ENCODE measurements at places on chromosomes 6 and 20. TPM values are rescaled to one million over a fixed set of nuclear protein-coding genes. Genes with fewer than 3 reads are reported as not detected.

DNA sequence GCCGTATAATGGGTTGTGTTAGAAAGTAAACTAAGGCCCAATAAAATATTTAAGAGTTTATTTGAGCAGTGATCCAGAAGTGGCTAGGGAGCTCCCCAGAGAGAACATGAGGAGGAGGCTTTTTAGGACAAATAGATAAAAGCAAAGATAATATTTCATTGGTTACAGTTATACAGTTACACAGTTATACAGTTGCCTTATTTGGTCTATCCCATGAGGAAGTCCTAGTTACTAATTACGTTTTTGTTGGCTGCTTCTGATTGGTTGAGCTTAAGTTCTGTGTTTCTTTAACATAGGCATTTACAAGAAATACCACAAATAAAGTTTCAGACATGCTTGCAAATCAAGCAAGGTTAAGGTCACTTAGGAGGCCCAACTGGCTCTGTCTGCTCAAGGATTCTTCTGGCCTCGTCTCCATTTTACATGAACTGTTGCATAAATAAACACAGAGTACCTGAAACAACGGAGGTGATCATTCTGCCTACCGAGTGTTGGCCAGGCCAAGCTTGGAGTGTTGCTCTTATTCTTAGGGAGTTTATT is 7.0 kb downstream of the UBD start:
- H3K36me3 ChIP-seq, result no peaks in the 10 kb centered on the region
- H3K27ac ChIP-seq, result no peak overlapping the region
- H3K4me1 ChIP-seq, result peaks cover 9% of the 10 kb centered on the region
- no peak overlapping the region for H3K4me3 ChIP-seq

DNA sequence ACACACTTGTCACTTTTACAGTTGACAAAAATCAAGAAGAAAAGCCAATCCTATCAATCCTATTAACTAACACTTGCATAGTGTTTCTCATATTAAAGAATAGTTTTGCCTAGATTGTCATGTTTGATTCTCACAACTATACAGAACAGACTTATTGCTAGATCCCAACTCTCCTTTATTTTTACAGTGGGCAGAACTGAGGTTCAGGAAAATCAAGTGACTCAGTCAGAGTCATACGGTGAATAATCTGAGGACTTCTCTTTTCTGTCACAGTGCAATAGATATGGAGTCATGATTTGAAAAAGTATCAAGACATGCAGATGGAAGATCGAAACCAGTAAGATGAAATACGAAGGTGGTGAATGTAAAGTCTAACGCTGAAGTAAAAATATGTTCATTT is 195.1 kb upstream of the CITED2 start:
- DNase-seq, result no peak
- H3K4me3 ChIP-seq, result no peak overlapping the region
- no peak overlapping the region for H3K27ac ChIP-seq
- H3K36me3 ChIP-seq, result no peaks in the 10 kb centered on the region
- H3K4me1 ChIP-seq, result no peaks in the 10 kb centered on the region
- no peaks in the 10 kb centered on the region for H3K27me3 ChIP-seq

- no peaks in the 10 kb centered on the region for H3K4me1 ChIP-seq
- no peaks in the 10 kb centered on the region for H3K27me3 ChIP-seq
- H3K27ac ChIP-seq, result no peak overlapping the region
- no peaks in the 10 kb centered on the region for H3K36me3 ChIP-seq
These were observed 255.3 kb downstream of the CD83 start for GRCh38 chr6:14372734-14373489.

DNA sequence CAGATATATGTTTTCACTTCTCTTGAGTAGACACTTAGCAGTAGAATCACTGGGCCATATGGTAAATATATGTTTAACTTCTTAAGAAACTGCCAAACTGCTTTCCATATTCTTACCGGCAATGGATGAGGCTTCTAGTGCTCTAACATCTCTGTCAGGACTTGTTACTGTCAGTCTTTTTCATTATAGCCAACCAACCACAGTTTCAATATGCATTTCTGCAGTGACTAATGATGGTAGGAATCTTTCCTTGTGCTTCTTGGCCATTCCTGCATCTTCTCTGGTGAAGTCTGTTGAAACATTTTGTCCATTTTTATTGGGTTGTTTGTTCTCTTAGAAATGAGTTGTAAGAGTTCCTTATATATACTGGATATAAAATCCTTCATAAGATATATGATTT is 66.0 kb upstream of the SYNDIG1 start:
- no peaks in the 10 kb centered on the region for H3K4me1 ChIP-seq
- no peaks in the 10 kb centered on the region for H3K36me3 ChIP-seq
- DNase-seq, result no peak
- no peak overlapping the region for H3K4me3 ChIP-seq

DNA sequence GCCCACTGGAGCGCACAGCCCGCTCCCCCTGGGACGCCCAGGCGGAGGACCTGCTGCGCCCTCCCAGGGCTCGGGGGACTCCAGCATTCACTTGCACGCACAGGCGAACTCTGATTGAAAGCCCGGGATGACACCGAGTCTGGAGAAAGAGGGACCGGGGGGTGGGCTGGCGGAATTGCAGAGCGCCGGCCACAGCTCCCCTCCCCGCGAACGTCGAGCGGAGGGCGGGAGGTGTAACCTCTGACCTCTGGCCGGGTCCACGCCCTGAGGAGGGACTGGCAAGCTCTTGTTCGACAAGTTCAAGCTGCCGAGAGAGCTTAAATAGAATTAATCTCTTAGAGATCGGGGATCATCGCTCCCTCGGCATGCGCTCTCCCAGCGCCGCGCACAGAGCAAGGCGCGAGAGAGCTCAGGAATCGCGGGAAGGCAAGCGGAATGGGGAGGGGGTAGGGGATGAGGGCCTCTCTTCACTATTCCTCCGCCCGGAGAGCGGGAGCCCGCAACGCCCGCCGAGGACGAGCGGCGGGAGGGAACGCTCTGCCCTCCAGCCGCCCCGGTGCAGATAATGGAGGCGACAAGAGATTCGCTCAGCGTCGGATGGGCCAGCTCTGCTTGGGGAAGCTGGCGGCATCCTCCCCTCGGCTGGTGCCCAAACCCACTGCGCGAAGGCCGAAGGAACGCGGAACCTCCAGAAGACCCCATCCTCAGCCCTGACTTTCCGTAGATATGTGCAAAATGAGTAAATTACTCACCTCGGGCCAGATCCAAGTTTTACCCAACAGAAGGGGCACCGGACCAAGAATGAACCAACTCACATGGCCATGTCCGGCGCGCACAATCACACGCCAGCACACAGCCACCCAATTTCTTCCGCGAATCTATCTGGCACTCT is 761 bp upstream of the NR2E1 start:
- H3K4me1 ChIP-seq, result peaks cover 41% of the 10 kb centered on the region
- no peak for DNase-seq
- peak overlapping the region; percentile 19 for H3K4me3 ChIP-seq
- peaks cover 97% of the 10 kb centered on the region for H3K27me3 ChIP-seq

GRCh38 chr6:149862922-149863697 is 1.0 kb downstream of the LRP11 start:
- no peaks in the 10 kb centered on the region for H3K36me3 ChIP-seq
- peak overlapping the region; percentile 87 for H3K27ac ChIP-seq
- H3K4me1 ChIP-seq, result peaks cover 3% of the 10 kb centered on the region
- H3K27me3 ChIP-seq, result no peaks in the 10 kb centered on the region

The VEGFA gene
- 129 TPM for polyA plus RNA-seq

GRCh38 chr20:63628246-63628975 is 1.5 kb upstream of the GMEB2 start:
- H3K4me3 ChIP-seq, result peak overlapping the region; percentile 86
- H3K27ac ChIP-seq, result no peak overlapping the region

The SCRT2 gene
- polyA plus RNA-seq, result not detected

GRCh38 chr6:10720265-10720959 is 2.5 kb upstream of the TMEM14C start:
- no peaks in the 10 kb centered on the region for H3K36me3 ChIP-seq
- peak overlapping the region; percentile 60 for H3K27ac ChIP-seq
- no peaks in the 10 kb centered on the region for H3K27me3 ChIP-seq
- DNase-seq, result peak; percentile 38
- peak overlapping the region; percentile 67 for H3K4me3 ChIP-seq

- no peaks in the 10 kb centered on the region for H3K36me3 ChIP-seq
- H3K27me3 ChIP-seq, result no peaks in the 10 kb centered on the region
- no peaks in the 10 kb centered on the region for H3K4me1 ChIP-seq
- no peak overlapping the region for H3K4me3 ChIP-seq
These were observed 142.6 kb downstream of the ARHGAP18 start for GRCh38 chr6:129567374-129567773.

DNA sequence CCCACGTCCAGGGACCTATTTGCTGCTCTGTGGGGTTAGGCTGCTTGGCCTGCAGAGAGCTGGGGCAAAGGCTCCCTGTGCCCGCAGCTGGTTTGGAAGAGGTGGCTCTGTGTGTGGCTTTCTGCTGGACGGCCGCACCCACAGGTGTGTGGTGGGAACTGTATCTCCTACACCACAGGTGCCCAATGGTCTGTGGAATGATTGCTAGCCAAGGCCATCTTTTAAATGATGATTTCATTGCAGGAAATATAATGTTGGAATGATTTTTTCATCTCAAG is 178.4 kb downstream of the DLL1 start:
- no peaks in the 10 kb centered on the region for H3K36me3 ChIP-seq
- no peaks in the 10 kb centered on the region for H3K4me1 ChIP-seq
- no peaks in the 10 kb centered on the region for H3K27me3 ChIP-seq
- no peak overlapping the region for H3K27ac ChIP-seq

The DOK5 gene
- polyA plus RNA-seq, result 1.4 TPM

DNA sequence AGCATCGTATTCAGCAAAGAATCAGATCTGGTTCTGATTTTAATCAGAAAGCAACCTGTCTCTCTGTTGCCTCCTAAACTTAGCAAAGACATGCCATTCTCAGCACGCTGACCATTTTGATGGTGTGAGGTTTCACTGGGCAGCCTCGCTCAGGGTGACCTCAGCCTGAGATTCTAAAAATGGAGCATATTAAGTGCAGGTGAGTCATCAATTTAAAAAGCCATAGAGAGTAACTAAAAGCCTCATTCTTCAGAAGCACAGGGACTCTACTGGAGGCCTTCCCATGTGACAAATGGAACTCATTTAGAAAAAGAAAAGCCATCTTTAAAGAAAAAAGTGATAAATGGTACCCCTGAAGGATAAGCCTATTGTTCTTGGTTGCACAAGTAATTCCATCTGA is 91.3 kb downstream of the FILIP1 start:
- H3K36me3 ChIP-seq, result no peaks in the 10 kb centered on the region
- peak; percentile 2 for DNase-seq
- H3K27me3 ChIP-seq, result no peaks in the 10 kb centered on the region

GRCh38 chr20:5469111-5469510 is 152.4 kb upstream of the PROKR2 start:
- no peak overlapping the region for H3K4me3 ChIP-seq
- no peaks in the 10 kb centered on the region for H3K36me3 ChIP-seq
- DNase-seq, result no peak
- no peaks in the 10 kb centered on the region for H3K4me1 ChIP-seq
- H3K27me3 ChIP-seq, result no peaks in the 10 kb centered on the region

GRCh38 chr6:165218829-165219228 is 90.6 kb downstream of the C6orf118 start:
- peaks cover 6% of the 10 kb centered on the region for H3K27me3 ChIP-seq
- H3K4me1 ChIP-seq, result no peaks in the 10 kb centered on the region
- no peak overlapping the region for H3K27ac ChIP-seq
- no peak overlapping the region for H3K4me3 ChIP-seq

GRCh38 chr20:62958388-62959100 is 6.0 kb downstream of the SLC17A9 start:
- H3K4me1 ChIP-seq, result peaks cover 10% of the 10 kb centered on the region
- H3K4me3 ChIP-seq, result no peak overlapping the region

- no peaks in the 10 kb centered on the region for H3K36me3 ChIP-seq
- DNase-seq, result no peak
- H3K4me1 ChIP-seq, result no peaks in the 10 kb centered on the region
- no peak overlapping the region for H3K27ac ChIP-seq
- no peaks in the 10 kb centered on the region for H3K27me3 ChIP-seq
- H3K4me3 ChIP-seq, result no peak overlapping the region
These were observed 132.4 kb upstream of the RNF217 start for GRCh38 chr6:124829822-124830221.

GRCh38 chr6:156423829-156424228 is 353.3 kb upstream of the ARID1B start:
- H3K4me3 ChIP-seq, result no peak overlapping the region
- no peaks in the 10 kb centered on the region for H3K4me1 ChIP-seq
- no peak for DNase-seq
- H3K27ac ChIP-seq, result no peak overlapping the region

GRCh38 chr6:111727802-111728201 is 122.1 kb upstream of the TRAF3IP2 start:
- no peaks in the 10 kb centered on the region for H3K36me3 ChIP-seq
- peaks cover under 1% of the 10 kb centered on the region for H3K4me1 ChIP-seq
- no peak overlapping the region for H3K27ac ChIP-seq
- H3K4me3 ChIP-seq, result no peak overlapping the region
- no peaks in the 10 kb centered on the region for H3K27me3 ChIP-seq

The RGS17 gene
- 0.10 TPM for polyA plus RNA-seq

DNA sequence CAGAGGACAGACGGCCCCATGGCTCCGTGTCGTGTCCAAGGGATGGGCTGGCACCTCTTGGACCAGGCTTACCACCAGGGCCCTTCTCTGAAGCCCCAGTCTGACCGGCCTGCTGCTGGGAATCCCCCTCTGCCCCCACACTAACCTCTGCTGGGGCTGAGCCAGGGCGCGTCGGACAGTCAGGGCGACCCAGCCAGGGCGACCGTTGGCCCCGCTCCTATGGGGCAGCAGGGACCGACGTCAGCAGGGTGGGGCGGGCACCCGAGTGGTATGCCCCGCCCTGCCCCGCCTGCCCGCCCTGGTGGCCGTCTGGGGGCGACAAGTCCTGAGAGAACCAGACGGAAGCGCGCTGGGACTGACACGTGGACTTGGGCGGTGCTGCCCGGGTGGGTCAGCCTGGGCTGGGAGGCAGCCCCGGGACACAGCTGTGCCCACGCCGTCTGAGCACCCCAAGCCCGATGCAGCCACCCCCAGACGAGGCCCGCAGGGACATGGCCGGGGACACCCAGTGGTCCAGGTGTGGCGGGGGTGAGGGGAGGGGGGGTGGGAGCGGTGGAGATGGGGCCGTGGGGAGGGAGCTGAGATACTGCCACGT is at the start of gene SLC17A9:
TSS of gene SLC17A9 (plus strand) at position 337 of the 595 bp plus-strand sequence. CDS start at position 459, 122 bp downstream.
- H3K36me3 ChIP-seq, result peaks cover 10% of the 10 kb centered on the region
- peaks cover 9% of the 10 kb centered on the region for H3K4me1 ChIP-seq
- peak within 1 kb of the TSS; percentile 48 for H3K4me3 ChIP-seq

- H3K27ac ChIP-seq, result no peak overlapping the region
- no peak overlapping the region for H3K4me3 ChIP-seq
- peaks cover 14% of the 10 kb centered on the region for H3K4me1 ChIP-seq
- no peak for DNase-seq
- H3K36me3 ChIP-seq, result no peaks in the 10 kb centered on the region
These were observed 113.5 kb downstream of the JARID2 start for GRCh38 chr6:15359335-15359862.

- H3K4me1 ChIP-seq, result peaks cover 10% of the 10 kb centered on the region
- peak overlapping the region; percentile 55 for H3K27ac ChIP-seq
- no peak for DNase-seq
- no peaks in the 10 kb centered on the region for H3K27me3 ChIP-seq
- no peak overlapping the region for H3K4me3 ChIP-seq
These were observed 602 bp upstream of the HLA-DPB1 start for GRCh38 chr6:33075208-33075567.

DNA sequence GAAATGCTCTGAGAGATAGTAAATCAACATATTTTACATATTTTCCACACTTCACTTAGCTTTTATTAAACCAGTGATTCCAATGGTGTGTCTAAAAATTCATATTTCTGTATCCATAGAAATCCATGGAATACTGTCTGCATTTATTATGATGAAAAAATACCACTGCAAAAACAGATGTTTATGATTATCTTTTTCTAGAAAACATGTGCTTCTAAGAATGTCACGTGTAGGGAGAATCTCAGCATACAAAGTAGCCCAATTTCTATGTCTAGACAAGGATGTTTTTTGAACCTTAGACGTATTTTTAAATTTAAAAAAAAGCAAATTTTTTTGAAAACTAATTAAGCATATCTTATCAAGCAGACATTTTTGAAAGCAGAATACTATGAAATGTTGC is 622.4 kb downstream of the TENT5A start:
- H3K4me3 ChIP-seq, result no peak overlapping the region
- H3K27me3 ChIP-seq, result no peaks in the 10 kb centered on the region
- H3K4me1 ChIP-seq, result no peaks in the 10 kb centered on the region
- no peak overlapping the region for H3K27ac ChIP-seq
- DNase-seq, result no peak

The GPR6 gene
- not detected for polyA plus RNA-seq
